H7 (cell line): ENCODE measurements at places on chromosomes 11 and 22. TPM values are rescaled to one million over a fixed set of nuclear protein-coding genes. Genes with fewer than 3 reads are reported as not detected.

- peak; percentile 90 for DNase-seq
Observed at GRCh38 chr11:61787928-61788491, 4.4 kb downstream of the TMEM258 start.

NXPE4 gene
- not detected in 2 replicates for total RNA-seq

TTLL12 gene
- total RNA-seq, result 90.5 and 100 TPM in 2 replicates

DNA sequence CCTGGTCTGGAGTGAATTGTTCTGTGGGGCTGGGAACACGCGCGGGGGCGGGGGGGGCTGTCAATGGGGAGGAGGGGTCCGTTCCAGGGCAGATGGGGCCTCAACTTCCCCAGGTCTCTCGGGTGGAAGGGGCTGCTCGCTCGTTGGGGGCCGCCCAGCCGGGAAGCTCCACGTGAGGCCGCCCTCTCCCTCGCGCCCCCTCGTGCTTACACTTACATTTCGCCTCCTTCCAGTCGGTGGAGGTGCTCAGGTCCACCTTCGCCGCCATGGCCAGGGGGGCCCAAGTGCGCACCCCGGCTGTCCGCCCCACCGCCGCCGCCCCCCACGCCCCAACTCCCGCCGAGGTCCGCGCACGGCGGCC is 452 bp downstream of the MACROD1 start:
- DNase-seq, result peak; percentile 77

DNA sequence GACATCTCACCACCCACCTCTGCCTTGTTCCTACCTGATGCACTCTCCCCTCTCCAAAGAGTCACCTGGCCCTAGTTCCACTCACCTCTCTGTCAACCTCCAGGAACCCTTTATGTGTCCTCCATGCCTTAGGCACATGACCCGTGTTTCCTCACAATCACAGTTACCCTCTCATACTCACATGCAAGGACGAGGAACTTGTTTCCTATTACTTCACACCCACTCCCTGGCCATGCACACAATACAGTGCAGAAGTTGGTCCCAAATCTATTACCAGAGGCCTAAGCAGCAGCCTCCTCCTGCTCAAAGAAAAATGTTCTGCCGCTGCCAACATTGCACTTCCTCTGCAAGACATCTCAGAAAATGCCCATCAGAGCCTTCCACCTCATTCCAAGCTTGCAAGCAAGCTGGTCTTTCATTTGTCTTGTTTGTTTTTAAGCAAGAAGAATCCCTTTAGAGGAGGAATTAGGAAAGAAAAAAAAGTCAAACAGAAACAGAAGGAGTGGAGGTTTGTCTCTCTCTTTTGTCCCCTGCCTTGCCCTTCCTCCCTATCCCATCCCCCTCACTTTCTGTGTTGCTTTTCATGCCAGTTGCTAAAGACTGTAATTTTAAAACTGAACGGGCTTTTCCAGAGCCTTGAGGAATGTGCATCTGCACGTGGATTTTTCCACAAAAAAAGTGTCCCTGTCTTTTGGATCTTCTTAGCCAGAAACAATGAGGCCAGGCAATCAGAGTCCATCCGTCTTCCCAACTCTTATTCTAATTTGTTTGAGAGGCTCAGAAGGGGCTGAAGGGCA is 63.4 kb downstream of the KCNJ1 start:
- DNase-seq, result no peak

- peak; percentile 85 for DNase-seq
Observed at GRCh38 chr11:8283465-8284230, 20.0 kb upstream of the LMO1 start.

GRCh38 chr11:117819096-117820040 is 5.2 kb downstream of the FXYD2 start:
- peak; percentile 89 for DNase-seq
